Stimulated activated naive B cell treated with anti-CD40 and anti-IgM and Interleukin-4, amounts not matched to agents 10 μg/mL and 1 μg/mL and 100 μg/mL, for 72 hours (primary cell): ENCODE measurements at places on chromosomes 13 and 19.

- DNase-seq = no peak
These were observed 11.8 kb upstream of the KATNAL1 start for GRCh38 chr13:30319130-30319529.

- no peak for DNase-seq
These were observed 1303.4 kb downstream of the PCDH9 start for GRCh38 chr13:65926750-65927171.

GRCh38 chr13:113433391-113433916, 19.8 kb downstream of the ADPRHL1 start:
- no peak for DNase-seq

DNA sequence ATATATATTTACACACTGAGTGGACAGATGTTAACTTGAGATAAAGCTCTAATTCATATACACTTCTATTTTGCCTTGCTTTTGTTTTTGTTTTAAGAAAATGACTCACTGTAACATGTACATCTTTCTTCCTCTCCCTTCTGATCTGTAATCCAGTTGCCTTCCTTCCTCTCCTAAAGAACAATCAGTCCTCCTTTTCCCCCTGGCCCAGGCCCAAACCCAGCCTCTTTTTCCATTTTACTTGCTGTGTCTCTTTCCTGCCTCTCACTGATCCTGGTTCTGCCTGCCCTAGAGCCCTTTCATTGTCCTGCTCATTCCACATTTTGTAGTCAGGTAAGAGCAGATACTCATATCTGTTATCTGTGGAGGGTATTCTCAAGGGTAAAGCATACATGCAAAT, 50.8 kb downstream of the ZAR1L start:
- no peak for DNase-seq

DNA sequence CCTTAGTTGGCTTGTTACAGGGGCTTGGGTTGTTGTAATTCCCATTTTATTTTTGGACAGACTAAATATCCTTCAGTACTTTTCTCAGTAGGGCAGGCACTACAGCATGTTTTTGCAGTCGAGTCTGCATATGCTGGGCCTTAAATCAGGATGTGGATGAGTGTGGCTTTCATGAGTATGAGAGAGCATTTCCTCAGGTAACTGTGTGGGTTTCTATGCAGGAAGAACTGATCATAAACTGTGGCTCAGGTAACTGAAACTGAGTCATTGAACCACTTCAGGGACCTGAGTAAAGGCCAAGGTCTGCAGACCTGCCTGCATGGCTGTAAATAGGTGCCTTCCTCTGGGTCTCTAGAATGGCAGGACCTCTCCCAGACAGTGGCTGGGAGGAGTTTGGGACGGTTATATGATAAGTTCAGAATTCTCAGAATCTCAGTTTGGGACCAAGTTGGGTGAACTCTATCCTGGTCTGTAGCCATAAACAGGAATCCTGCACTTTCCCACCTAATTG, 112.1 kb downstream of the ZNF737 start:
- DNase-seq = no peak

- no peak for DNase-seq
These were observed 46.4 kb downstream of the SLC7A9 start for GRCh38 chr19:32822916-32823746.

GRCh38 chr13:77714119-77714755, 16.8 kb downstream of the SLAIN1 start:
- no peak for DNase-seq

DNA sequence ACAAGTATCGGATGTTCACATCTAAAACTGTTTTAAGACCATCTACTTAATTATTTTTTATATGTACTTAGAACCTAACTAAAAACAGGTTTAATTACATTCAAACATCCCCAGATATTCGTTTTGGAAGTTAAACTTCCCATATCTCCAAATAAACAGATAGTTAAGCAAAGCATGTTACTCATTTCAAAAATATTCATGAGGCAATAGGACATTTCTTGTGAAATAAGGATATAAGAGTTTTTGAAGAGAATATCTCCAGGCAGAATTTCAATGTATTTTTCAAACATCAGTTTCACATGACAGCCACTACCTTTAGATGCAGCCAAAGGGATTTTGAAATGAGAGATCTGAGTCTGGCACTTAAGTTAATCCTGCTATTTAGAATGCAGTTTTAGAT, 697.5 kb downstream of the SLITRK1 start:
- no peak for DNase-seq

- DNase-seq = no peak
These were observed 215.1 kb upstream of the SPRY2 start for GRCh38 chr13:80555796-80556678.

- no peak for DNase-seq
These were observed 135.7 kb downstream of the MIPEP start for GRCh38 chr13:23753458-23753857.

GRCh38 chr19:46533078-46533620, 37.5 kb upstream of the PNMA8B start:
- DNase-seq = no peak

- no peak for DNase-seq
These were observed 25.9 kb upstream of the SPACA7 start for GRCh38 chr13:112350300-112350699.

DNA sequence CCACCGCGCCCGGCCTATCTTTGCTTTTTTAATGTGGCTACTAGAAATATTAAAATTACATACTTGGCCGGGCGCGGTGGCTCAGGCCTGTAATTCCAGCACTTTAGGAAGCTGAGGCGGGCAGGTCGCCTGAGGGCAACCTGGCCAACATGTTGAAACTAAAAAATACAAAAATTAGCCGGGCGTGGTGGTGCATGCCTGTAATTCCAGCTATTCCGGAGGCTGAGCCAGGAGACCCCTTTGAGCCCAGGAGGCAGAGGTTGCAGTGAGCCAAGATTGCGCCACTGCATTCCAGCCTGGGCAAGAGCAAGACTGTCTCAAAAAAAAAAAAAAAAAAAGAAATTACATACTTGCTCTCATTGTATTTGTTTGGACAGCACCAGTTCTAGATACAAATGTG, 34.8 kb upstream of the DPRX start:
- no peak for DNase-seq

- DNase-seq = no peak
These were observed 14.9 kb upstream of the LATS2 start for GRCh38 chr13:21076253-21076652.

- DNase-seq = no peak
These were observed 826.7 kb downstream of the DIAPH3 start for GRCh38 chr13:59337070-59337469.

GRCh38 chr19:11843722-11844121, 4.8 kb upstream of the ZNF439 start:
- no peak for DNase-seq

DNA sequence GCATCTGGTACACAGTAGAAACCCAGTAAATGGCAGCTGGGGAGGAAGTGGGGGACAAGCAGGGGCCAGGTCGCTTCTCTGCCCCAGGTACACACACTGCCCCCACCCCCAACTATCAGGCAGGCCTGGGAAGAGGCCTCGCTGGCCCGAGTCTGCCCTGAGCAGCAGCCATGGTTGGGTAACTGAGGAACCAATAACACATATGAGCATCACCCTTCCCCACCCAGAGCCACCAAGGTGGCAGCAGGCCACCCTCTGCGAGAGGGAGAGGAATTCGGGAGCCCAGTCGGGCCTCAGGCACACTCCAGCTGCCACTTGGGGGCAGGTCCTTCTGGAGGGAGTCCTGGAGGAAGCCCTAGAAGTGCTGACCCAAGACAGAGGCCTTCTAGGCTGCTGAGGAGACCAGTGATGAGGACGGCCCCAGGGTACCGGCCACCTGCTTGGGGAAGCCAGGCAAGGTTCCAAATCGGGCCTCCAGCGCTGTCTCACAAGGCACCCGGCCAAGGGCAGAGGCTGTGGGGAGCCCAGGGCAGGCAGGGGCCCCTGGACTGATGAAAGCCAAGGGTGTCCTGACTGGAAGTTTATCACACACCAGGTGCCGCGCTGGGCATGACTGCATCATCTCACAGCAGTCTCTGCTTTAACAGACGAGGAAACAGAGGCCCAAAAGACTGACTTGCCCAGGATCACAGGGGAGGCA, 14.0 kb upstream of the KPTN start:
- no peak for DNase-seq

- no peak for DNase-seq
These were observed 92.0 kb upstream of the WASF3 start for GRCh38 chr13:26465514-26465913.

DNA sequence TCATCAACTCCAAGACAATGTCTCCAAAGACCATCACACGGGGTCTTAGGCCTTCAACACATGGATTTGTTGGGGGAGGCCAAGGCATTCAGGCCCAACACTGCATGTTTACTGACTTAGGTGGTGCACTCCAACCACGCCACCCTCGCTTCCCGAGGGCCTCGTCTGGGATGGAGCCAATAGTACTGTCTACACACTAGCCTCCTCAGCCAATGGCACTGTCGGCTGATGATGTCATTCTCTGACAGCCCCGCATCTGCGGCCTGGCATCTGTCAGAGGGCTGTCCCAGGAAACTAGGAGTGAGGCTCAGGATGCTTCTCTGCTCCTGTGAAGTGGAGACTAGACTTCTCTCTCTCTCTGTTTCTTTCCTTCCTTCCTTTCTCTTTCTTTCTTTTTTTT, 96.6 kb downstream of the TEX26 start:
- no peak for DNase-seq

DNA sequence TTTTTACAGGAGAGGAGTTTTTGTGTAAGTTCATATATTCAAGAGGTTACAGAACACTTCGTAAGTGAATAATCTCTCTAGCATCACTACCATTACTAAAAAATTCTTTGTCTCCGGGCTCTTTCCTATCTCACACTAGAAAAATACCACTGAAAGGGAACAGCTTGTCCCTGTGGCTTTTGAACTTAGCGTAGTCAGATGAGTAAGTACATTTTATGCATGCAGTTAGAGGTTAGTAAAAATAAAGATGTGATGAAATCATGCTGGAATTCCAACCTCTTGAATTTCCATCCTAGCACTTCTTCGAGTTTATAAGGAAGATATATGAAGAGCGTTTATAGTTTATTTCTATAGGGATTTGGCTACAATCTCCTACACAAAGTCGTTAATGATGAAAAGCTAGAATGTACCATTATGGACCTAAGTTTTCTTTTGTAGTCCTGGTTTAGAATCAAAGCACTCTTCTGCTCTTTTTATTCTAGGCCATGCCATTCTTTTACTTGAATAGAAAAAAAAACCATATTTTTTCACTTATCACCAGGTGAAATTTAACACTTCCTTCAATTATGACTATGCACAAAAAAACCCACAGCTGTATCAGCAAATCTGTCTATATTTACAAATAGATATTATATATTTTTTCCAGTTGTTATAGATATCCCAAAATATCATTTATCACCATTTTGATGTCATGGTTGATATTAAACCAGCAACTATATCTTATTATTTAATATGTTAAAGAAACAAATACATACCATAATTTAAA, 139.9 kb upstream of the PCDH9 start:
- no peak for DNase-seq

DNA sequence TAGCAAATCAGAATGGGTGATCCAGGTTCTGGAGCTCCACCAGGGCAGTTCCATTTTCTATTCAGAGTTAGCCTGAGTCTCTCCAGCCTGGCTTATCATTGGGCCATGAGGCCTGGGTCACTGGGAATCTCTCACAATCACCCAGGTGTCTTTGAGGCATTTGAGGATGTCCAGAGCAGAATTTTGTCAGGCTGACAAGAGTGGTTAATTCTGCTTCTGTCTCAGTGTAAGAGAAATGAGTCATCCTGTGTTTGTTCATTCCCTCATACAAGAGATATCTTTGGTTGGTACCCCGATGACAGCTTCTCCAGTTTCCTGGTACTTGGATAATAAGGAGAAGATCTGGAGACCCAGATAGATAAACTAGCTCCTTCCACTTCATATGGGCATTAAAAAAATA, 10.4 kb downstream of the ZNF93 start:
- no peak for DNase-seq

GRCh38 chr19:2538096-2538757, 62.3 kb downstream of the GADD45B start:
- DNase-seq = no peak
